ENCODE measurements at places on chromosomes 12 and 14. TPM values are rescaled to one million over a fixed set of nuclear protein-coding genes. Genes with fewer than 3 reads are reported as not detected.
A peak's percentile ranks its signal among the peaks of the same experiment; 100 is the strongest.

DNA sequence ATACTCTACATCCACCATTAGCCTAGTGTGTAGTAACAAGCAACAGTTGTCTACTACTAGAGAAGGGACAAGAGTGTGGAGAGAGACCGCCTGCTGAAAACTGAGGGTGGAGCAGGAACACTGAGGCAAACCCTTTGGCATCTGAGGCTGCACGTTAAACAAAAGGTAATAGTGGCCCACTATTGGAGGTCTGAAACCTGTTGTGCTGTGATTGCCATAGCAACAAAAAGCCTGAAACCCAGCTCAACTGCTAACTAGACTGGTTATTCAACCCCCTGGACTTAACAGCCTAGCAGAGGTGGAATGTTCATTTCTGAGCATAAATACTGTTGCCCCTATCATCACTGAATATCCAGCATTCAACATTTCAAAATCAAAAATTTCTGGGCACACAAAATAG is 43.0 kb downstream of the PPP4R4 start:
- DNase-seq: no peak

- DNase-seq: no peak
Observed at GRCh38 chr12:45586486-45586885, 143.0 kb upstream of the ARID2 start.

DNA sequence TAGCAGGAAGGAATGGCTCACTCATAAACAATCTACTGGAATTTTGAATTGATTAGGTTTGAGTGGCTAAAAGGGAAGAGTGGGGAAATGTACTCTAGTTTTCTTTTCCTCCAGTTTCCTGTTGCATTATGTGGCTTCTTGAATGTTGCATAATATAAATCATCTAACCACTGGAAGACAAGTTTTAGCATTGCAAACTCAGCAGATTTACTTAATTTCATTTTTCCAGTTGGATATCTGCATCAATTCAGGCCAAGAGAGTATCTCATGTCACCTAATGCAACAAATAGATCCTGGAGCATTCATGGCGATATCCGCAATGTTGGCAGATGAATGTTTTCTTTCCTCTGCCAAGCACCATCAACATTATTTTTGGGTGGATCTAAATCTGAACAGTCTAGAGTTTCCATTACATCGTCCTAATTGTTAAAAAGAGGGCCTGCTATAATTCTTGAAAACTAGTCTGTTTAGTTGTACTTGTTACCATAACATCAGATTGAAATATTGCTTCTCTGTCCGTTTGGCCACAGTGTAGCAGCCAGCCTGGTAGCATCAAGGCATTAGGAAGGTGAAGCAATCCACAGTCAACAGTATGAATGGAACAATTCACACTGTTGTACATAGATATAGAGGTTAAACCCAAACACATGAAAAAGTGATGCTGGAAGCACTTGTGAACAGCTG is 544.2 kb downstream of the ETNK1 start:
- DNase-seq: no peak

NUBPL gene
- 21.9 TPM for total RNA-seq

RNU4-1 gene
- total RNA-seq: under 0.01 TPM

DNA sequence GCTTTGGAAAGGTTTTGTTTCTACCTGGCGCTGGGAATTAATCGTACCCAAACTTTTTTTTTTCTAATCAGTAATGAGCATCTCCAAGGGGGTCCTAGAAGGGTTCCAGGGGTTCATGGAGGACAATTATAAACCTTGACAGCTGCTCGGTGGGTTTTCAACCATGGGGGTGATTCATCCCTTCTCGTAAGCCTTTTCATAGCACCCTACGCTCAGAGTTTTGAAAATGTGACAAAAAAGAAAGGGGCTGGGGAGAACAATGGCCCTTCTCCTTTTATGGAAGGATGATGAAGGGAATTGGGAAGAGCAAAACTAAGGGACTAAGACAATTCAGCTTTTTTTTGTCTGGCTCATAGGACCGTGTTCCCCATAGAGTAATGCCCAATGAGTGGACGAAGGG is 196.7 kb downstream of the ZFP36L1 start:
- DNase-seq: no peak

DNA sequence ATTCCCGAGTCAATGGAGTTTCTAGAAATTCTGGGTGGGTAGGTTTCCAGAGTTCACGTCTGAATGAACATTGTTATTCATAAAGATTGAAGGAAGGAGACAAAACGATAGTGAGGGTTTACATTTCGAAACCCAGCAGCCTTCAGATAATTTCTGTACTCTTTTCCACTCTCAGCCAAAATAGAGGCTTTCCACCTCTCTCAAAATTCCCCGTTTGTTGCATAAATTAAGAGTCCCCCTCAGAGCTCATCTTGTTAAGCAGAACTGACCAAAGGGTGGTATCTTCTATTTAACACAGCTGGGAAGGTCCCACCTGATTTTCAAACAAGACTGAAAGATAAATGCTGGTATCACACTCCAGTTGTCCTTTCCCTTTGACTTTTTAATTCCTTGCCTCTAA is 21.5 kb upstream of the YARS2 start:
- no peak for DNase-seq

PITPNM2 gene
- 2.4 TPM for total RNA-seq

OVCH1 gene
- total RNA-seq: not detected

DNA sequence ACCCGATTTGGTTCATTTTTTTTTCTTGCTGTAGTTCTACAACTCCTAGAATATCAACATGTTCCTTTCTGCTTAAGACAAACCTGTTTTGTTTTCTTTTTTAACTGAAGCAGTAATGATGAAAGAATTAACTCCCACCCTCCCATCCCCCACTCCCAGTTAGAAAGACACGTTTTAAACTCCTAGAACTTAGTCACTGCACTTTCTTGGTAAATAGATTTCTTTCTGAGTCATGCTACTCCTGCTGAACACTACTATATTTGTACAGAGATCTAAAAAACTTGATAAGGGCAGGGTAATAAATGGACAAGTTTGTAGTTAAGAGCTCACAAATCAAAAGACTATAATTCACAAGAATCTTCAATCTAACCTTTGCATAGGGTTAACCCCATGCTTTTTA is 118.9 kb upstream of the PTPRB start:
- peak; percentile 96 for DNase-seq

GUCY2C gene
- not detected for total RNA-seq
